ENCODE measurements at places on chromosomes 5 and 9. TPM values are rescaled to one million over a fixed set of nuclear protein-coding genes. Genes with fewer than 3 reads are reported as not detected.

DNA sequence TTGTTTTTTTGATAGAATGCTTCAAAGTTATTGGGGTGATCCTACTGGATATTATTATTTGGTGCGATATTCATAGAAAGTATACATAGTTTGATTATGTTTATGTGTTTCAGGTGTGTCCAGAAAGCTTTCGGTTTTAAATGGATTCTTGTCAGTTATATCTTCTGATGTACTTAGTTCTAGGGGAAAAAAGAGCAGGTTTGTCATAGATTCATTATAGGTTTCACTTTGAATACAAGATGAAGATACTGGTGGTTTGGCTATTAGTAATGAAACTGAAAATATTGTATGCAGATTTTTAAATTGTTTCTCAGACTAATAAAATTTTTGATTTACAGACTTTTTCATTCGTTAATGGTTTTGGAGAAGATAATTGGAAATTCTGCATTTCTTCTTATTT, 98.9 kb downstream of the MAN2A1 start:
- H3K4me1 ChIP-seq = no peaks in the 10 kb centered on the region
- peaks cover 19% of the 10 kb centered on the region for H3K36me3 ChIP-seq
- peak overlapping the region; percentile 52 for H3K4me3 ChIP-seq
- no peak for DNase-seq
- H3K27ac ChIP-seq = peak overlapping the region; percentile 9

DNA sequence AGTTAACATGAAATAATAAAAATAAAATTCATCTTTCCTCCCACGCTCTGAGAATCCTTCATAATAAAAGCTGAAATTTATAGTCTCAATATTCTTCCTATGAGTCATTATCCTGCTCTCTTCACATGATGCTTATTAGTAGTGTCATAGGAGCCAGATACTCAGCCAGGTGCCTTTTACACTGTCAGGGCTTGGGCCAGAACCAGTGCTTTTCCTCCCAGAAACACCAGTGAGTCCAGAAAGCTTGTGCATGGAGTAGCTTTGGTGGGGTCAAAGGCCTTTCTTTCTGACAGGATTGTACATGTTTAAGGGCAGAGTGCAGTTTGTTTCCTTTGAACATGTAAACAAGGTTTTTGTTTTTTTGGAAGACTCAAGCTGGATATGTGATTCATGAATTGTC, 6.8 kb downstream of the LSM11 start:
- peaks cover 26% of the 10 kb centered on the region for H3K36me3 ChIP-seq
- no peaks in the 10 kb centered on the region for H3K27me3 ChIP-seq
- no peak for DNase-seq
- H3K4me1 ChIP-seq = peaks cover under 1% of the 10 kb centered on the region

The PRDM9 gene
- not detected for total RNA-seq

GRCh38 chr9:131874916-131875670, 135.2 kb upstream of the RAPGEF1 start:
- H3K4me3 ChIP-seq = no peak overlapping the region
- peaks cover 3% of the 10 kb centered on the region for H3K36me3 ChIP-seq
- no peaks in the 10 kb centered on the region for H3K4me1 ChIP-seq

GRCh38 chr5:53749621-53750020, 189.2 kb downstream of the NDUFS4 start:
- no peak overlapping the region for H3K4me3 ChIP-seq
- H3K27me3 ChIP-seq = no peaks in the 10 kb centered on the region
- no peak for DNase-seq
- no peak overlapping the region for H3K27ac ChIP-seq
- no peaks in the 10 kb centered on the region for H3K4me1 ChIP-seq

GRCh38 chr5:72210888-72211678, 103.8 kb downstream of the MAP1B start:
- no peaks in the 10 kb centered on the region for H3K27me3 ChIP-seq
- no peaks in the 10 kb centered on the region for H3K4me1 ChIP-seq
- H3K36me3 ChIP-seq = no peaks in the 10 kb centered on the region
- H3K27ac ChIP-seq = no peak overlapping the region

The ZNF483 gene
- total RNA-seq = 22.1 TPM

- no peaks in the 10 kb centered on the region for H3K27me3 ChIP-seq
- H3K27ac ChIP-seq = no peak overlapping the region
- no peak for DNase-seq
- peaks cover 8% of the 10 kb centered on the region for H3K4me1 ChIP-seq
- H3K36me3 ChIP-seq = peaks cover 15% of the 10 kb centered on the region
Observed at GRCh38 chr5:96691503-96692303, 29.5 kb downstream of the CAST start.

The ZFP2 gene
- 0.30 TPM for total RNA-seq

GRCh38 chr5:61311056-61311610, 20.9 kb upstream of the ZSWIM6 start:
- no peaks in the 10 kb centered on the region for H3K27me3 ChIP-seq
- no peak for DNase-seq
- no peak overlapping the region for H3K4me3 ChIP-seq
- H3K4me1 ChIP-seq = no peaks in the 10 kb centered on the region
- H3K27ac ChIP-seq = no peak overlapping the region
- H3K36me3 ChIP-seq = no peaks in the 10 kb centered on the region

The SH3TC2 gene
- total RNA-seq = 0.69 TPM

The MELK gene
- 1.7 TPM for total RNA-seq

GRCh38 chr5:142873831-142874230, 103.7 kb downstream of the ARHGAP26 start:
- H3K4me3 ChIP-seq = no peak overlapping the region
- DNase-seq = no peak
- H3K27ac ChIP-seq = no peak overlapping the region
- H3K4me1 ChIP-seq = no peaks in the 10 kb centered on the region
- peaks cover 4% of the 10 kb centered on the region for H3K36me3 ChIP-seq
- no peaks in the 10 kb centered on the region for H3K27me3 ChIP-seq

DNA sequence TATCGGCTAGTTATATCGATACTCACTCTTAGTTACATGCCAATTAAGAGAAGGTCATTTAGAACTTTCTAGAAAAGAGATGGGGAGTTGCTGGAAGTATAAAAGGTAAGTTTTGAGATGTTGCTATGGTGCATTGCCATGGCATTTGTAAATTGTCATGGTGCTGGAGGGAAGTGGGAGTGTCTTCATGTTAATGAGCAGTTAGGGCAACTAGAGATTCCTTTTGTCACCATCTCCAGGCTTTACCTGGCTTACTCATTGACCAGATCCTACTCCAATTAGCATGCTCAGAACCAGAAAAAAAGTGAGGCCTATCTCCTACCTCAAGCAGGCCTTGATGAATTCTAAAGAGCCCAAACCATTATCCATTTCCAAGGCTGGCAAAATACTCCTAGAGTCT, 82.8 kb downstream of the PRR16 start:
- H3K27me3 ChIP-seq = no peaks in the 10 kb centered on the region
- H3K4me3 ChIP-seq = no peak overlapping the region
- H3K27ac ChIP-seq = no peak overlapping the region
- DNase-seq = no peak
- H3K4me1 ChIP-seq = no peaks in the 10 kb centered on the region

DNA sequence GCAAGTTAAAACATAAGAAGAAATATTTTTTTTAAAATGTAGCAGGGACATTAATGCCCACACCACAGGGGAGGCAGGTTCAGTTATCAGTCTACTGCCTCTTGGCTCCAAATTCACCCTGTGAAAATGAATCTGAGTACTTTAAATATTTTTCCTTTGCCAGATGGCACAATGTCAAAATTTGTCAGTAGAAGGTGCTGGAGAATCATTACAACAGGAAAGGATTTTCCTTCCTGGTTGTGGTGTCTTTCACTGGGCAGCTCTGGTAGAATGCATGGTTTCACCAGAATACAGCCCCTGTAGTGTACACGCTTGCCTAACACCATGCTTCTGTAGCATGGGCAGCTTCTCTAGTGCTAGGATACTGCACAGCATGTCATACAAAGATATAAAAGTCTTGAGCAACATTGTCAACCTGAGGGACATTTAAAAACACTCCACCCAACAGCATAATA, 9.7 kb upstream of the SREK1 start:
- no peaks in the 10 kb centered on the region for H3K27me3 ChIP-seq
- H3K4me3 ChIP-seq = no peak overlapping the region
- no peaks in the 10 kb centered on the region for H3K36me3 ChIP-seq

DNA sequence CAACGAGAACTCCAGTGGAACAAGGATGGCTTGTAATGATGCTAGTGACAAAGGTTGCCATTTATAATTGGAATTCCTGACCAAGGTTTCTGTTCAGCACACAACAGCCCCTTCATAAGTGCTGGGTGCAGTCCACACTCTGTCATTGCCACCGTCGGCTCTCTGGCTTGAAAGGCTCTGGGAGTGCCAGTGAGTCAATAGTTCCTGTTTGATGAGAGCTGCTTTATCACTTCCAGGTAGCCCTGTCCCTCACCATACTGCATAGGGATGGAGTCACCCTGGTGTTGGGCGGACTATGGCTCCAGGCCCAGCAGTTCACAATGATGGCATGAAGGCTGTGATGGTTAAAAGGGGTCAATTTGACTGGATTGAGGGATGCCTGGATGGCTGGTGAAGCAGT, 34.6 kb upstream of the SEMA4D start:
- no peak overlapping the region for H3K27ac ChIP-seq
- H3K36me3 ChIP-seq = no peaks in the 10 kb centered on the region
- peak; percentile 41 for DNase-seq
- H3K27me3 ChIP-seq = no peaks in the 10 kb centered on the region
- H3K4me1 ChIP-seq = peaks cover 75% of the 10 kb centered on the region

The KCNV2 gene
- total RNA-seq = not detected

- H3K4me3 ChIP-seq = no peak overlapping the region
- peaks cover 7% of the 10 kb centered on the region for H3K4me1 ChIP-seq
- H3K27ac ChIP-seq = no peak overlapping the region
Observed at GRCh38 chr9:135357863-135358551, 121.6 kb upstream of the PPP1R26 start.

DNA sequence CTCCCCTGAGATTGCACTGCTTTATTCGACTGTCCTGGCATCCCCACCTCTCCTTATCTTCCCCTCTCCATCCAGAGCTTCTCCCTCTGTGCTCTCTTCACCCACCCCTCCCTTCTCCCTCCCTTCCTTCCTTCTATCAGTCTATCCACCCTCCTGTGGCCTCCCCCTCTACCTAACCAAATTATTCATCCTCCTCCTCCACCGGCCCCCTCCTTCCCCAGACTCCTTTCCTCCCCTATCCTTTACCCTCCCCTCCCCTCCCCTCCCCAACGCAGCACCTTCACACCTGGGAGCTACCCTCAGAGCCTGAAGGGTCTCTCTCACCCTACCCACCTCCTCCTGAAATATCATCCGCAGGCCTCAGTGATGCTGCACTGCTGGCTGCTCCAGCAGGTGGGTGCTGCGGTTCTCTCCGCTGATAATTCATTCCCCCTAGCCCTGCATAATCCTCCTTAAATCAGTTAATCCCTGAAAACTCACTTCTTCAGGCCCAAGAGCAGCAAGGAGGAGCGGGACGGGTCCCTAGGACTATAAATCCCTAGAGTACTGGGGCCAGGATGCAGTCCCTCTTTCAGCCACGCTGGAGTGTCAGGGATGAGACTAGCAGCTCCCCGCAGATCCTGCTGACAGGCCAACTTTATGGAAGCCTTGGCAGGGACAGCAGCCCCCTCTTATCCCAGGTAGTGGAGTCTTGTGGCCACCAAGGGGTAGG, 97.8 kb downstream of the PCDH1 start:
- H3K36me3 ChIP-seq = no peaks in the 10 kb centered on the region
- H3K27ac ChIP-seq = no peak overlapping the region
- no peak for DNase-seq

The PCDHB11 gene
- total RNA-seq = not detected

GRCh38 chr5:61823781-61824180, 482.2 kb upstream of the KIF2A start:
- no peaks in the 10 kb centered on the region for H3K4me1 ChIP-seq
- H3K36me3 ChIP-seq = no peaks in the 10 kb centered on the region

Measured in CD4-positive, CD25-positive, alpha-beta regulatory T cell (primary cell).